Kasumi-1 (cell line): ENCODE measurements at places on chromosomes 7 and 10.

- no peak for DNase-seq
These were observed 126.8 kb downstream of the TPK1 start for GRCh38 chr7:144709066-144709465.

DNA sequence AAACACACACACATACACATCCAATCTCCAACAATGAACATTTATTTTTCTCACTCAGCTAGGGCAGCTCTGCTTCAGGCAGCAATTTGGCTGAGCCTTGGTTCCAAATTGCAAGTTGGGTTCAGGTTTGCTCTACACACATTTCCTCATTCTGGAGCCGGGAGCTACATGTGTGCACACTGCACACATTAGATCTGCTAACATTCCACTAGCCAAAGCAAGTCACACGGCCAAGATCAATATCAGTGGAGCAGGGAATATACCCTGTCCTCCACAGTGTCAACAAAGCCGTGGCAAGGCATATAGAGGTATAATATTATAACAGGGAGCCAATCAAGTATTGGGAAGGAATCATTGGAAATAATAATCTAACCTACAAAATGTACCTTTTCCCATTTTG is 57.5 kb upstream of the PPP1R3C start:
- no peak for DNase-seq

DNA sequence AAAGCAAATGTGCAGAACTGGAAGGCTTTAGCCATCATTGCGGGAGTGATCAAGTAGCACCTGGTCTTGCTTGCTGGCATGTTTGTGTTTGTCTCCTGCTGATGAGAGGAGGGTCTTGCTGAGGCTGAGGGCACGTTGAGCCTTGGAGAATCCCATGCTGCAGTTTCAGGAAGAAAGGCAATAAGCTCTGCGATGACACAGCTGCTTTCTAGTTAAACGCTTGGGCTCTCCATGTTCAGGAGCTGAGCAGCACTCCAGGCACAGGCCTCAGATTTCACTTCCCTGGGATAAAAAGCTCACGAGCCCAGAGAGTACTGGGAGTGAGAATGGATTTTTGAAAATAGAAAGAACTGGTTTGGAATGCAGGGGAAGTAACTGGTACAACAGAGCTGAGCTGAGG is 100.8 kb downstream of the LRRC18 start:
- DNase-seq: no peak

DNA sequence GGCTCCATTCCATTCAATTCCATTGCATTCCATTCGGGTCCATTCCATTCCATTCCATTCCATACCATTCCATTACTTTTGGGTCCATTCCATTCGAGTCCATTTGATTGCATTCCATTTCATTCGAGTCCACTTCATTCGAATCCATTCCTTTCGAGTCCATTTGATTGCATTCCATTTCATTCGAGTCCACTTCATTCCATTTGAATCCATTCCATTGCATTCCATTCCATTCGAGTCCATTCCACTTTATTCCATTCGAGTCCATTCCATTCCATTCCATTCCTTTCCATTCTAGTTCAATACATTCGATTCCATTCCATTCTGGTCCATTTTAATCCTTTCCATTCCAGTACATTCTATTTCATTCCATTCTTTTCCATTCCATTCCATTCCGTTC is 334.0 kb downstream of the ZNF33B start:
- DNase-seq: no peak

DNA sequence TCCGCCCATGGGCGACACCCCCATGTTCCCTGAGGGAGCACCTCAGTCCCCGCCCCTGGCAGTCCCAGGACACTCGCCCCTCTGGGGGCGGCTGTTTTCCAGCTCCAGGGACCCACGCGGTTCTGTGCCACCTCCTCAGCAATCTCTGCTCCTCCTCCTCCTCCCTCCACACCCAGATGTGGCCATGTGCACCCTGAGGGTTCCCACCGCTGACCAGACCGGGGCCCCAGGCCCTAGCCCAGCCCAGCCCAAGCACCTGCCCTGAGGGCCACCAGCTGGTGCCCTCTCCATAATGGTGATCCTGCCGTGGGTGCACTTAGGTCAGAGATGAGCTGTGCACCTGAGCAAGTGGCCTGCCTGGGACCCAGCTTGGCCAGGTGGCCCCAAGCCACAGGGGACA is 25.1 kb downstream of the AP5Z1 start:
- no peak for DNase-seq

DNA sequence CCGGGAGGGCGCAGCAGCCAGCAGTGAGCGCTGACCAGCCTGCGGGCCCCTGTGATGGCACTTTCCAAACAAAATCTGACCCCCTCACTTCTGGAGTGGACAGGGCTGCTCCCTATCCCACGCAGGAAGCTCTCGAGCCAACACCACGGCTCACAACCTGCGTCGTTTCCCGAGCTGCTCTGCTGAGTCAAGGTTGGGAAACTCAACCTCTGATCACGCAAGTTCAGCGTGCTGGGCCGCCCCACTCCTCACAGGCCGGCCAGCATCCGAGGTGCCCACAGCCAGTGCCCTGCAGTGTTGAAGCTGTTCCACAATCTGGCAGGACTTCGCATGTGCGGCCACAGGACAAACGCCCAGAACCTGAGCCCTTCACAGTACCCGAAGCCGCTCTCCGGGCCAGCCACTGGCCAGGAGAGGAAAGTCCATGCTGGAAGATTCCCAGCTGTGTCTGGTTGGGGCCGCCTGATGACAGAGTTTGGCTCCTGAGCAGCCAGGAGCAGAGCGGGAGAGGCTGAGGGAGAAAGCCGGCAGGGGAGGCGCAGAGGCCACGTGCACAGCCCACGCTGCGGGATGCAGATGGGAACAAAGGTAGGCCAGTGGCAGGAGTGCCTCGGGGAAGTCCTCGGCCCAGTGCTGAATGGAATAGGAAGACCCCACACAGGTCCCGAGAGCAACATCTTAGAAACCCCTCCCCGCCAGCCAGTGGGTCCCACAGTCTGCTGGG is 263.3 kb upstream of the TCERG1L start:
- no peak for DNase-seq

GRCh38 chr10:31072451-31072850 is 40.8 kb upstream of the ZNF438 start:
- no peak for DNase-seq

GRCh38 chr7:90758933-90759562 is 162.9 kb downstream of the CDK14 start:
- no peak for DNase-seq

DNA sequence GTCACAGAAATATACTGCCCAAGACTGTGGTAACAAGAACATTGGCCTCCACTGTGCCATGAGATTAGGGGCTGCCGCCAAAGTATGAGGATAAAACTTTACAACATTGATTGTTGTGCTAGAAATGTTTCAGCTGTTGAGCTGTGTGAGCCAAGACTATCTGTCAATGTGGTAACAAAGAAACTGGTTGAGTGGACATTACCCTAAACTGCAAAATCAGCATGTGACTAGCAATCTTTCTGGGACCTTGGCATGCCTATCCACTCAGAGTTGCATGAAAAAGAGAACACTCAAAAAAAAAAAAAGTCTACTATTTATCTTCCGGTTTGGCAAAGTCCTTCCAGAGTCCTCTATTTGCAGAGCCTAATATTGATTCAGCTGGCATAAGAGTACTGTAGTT is 605.6 kb upstream of the CNTNAP2 start:
- DNase-seq: no peak

GRCh38 chr7:69787736-69788431 is 189.6 kb downstream of the AUTS2 start:
- DNase-seq: no peak

DNA sequence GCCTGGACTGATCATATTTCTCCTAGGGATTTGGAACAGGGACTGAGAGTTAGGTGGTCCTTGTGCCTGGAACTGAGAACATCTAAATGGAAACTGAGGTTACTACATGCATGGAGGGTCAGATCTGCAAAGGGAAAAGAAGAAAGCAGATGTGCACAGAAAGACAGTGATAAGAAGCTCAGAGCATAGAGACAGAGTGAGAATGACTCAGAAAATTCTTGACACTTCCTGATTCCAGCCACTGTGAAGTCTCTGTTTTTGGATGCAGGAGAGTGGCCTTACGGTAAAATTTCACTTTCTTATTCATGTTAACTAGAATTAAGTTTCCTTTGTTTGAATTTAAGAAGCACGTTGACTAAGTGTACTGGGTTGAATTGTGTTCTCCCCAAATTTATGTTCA is 241.7 kb downstream of the TMEM26 start:
- peak; percentile 8 for DNase-seq

- DNase-seq: no peak
These were observed 254.9 kb downstream of the TRIL start for GRCh38 chr7:28703037-28703765.

DNA sequence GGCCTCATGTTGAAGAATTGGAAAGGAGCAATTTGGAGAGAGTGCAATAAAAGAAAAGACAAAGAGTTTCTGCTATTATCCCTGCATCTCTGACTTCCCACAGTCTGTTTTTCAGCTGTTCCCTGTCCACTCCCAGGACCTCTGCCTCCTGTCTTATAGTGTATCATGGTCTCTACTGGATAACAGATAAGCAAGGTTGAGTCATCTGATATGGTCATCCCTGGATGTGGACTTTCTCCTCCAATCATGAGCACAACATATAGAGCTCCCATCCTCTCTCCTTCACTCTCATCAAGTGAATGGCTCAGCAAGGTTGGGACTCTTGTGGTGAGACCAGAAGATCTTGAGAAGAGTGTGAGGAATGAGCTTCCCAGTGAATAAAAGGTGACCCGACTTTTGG is 123.1 kb downstream of the PLCE1 start:
- no peak for DNase-seq

GRCh38 chr10:108562105-108562504 is 1361.2 kb downstream of the XPNPEP1 start:
- DNase-seq: no peak

DNA sequence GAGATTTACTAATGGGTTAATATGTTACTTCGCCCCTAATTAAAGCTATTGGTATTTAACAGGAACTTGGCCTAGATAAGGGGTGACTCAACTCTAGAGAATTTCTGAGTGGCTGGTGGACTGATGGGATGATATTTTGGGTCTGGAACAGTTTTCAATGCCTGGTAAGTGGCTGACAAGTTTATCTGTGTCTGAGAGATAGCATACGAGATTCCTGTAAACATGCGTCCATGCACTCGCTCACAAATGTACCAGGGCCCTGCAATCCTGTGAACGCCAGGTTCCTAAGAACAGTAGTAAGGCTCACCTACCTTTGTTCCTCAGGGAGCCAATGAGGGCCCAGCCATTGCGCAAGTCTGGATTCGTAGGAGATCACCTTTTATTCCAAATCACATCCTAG is 683.8 kb upstream of the ANKRD30A start:
- DNase-seq: no peak

GRCh38 chr7:156820445-156821063 is 72.4 kb downstream of the LMBR1 start:
- no peak for DNase-seq

- no peak for DNase-seq
These were observed 97.8 kb upstream of the KLF6 start for GRCh38 chr10:3882855-3883254.

DNA sequence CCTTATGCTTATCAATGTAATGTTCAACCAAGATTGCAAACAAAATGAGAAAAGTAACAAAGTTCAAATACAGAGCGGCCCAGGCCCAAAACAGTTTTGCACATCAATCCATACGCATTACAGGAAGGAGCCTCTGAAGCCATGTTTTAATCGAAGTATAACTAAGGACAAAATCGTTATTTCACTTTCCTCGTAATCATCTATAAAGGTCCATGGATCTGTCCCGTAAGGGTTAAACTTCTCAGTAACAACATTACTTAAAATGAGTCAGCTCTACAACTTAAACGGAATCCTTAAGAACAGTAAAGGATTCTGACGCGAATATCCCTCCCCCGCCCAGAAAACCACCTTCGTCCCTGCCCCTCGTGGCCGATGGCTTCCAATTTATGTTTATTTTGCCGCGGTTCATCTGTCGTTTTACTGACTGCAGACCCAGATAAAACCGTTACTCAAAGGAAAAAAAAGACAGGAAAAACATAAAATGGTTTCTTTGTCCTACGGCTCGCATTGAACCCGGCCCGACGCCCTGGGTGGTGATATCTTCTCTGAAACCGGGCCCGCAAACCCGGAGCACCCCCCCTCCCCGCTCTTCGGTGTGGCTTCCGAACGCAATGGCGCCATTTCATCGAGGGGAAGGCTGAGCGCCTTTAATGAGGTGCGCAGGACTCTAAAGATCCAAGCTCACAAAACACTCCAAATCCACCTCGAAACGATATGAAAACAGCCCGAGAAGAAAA is 1.1 kb downstream of the HNRNPA2B1 start:
- peak; percentile 77 for DNase-seq

DNA sequence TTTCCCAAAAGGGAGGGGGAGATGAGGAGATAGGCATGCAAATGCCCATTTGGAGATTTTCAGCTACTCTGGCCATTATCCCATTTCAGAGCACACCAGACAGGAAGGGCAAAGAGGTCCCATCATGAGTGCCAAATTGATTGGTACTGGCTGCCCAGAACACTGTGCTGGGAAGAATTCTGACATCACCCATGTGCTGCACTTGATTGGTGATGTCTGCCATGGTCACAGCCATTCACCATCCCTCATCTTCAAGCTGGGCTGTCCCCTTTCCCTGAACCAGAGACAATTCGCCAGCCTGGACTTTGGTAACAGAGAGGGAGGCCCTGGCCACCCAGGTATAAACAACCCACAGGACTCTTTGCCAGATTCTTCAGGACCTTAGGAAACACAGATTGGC is 23.2 kb upstream of the RADIL start:
- DNase-seq: no peak

DNA sequence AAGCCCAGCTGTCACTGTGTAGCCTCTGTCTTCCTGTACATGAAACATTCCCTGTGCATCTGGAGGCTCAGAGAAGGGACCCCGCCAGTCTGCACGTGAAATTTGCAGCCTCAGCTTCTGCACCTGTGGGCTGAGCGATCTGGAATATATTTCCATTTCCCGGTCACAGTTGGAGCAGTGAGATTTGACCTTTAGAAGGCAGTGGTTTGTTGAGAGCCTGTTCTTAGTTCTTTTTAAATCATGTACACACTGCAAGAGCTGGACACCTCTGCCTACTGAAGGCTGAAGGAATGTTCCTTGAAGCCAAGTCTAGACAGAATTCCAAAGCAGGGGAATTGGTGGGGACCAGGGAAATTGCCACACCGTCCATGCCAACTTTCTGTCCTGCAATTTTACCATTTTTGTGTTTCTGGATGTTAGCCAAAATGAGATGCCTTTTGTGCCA is 706.6 kb downstream of the INHBA start:
- DNase-seq: no peak

DNA sequence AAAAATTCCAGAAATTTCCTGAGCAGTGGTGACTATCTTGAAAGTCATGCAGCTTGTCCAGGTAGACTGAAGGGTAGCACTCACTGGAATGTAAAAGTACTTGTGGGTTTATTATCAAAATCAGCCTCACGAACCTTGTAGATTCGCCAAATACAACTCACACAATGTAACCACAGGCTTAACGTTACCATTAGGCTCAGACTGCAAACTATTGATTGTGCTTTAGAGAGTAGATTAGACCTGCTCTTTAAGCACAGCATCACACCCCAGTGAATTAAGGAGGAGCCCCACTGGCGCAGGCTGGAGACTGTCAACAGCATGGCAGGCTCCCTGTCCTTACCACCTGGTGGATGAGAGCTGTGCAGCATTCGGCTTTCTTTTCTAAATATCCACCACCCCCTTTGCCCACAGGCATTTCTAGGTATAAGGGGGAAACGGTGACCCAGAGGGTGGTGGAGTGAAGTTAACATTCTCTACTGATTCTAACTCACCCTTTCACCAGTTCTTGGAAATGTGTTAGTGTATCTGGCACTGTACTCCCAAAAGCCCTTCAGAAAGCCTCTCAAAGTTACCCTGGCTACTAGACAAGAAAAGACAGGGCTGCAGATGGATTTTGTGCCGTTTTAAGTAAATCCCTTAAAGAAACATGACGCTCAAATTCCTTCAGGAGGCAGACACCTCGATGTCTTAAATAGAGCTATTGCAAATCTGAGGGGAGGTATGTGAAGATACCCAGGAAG is 56.6 kb downstream of the GSDME start:
- no peak for DNase-seq
